ENCODE measurements at places on chromosomes 4 and X. TPM values are rescaled to one million over a fixed set of nuclear protein-coding genes. Genes with fewer than 3 reads are reported as not detected.

DNA sequence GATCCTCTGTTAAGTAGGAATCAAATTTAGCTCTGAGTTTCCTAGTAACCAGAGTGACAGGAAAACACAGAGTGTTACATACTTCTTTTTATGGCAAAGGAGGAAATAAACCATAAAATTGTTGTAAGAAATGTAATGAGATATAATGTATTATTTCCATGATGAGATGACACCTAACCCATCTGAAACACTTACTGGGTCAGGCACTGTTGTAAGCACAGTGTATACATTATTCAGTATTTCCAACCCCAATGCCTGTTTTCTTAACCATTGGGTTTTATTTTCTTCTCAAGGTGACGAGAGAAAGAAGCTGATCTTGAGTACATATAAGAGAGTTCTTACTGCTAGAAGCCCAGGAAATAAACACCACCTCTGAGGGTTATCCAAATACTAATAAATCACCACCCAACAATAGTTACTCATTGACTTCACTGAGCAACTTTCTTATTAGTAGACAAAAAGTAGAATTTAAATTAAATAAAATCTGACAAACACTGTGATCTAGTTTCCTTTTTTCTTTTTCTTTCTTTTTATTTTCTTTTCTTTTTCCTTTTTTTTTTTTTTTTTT is 4.2 kb upstream of the ENAM start:
- no peak for DNase-seq

- DNase-seq = no peak
Measured at GRCh38 chr4:79184476-79184875, 141.4 kb downstream of the NAA11 start.

Gene RENBP
- 0.87 TPM for total RNA-seq

DNA sequence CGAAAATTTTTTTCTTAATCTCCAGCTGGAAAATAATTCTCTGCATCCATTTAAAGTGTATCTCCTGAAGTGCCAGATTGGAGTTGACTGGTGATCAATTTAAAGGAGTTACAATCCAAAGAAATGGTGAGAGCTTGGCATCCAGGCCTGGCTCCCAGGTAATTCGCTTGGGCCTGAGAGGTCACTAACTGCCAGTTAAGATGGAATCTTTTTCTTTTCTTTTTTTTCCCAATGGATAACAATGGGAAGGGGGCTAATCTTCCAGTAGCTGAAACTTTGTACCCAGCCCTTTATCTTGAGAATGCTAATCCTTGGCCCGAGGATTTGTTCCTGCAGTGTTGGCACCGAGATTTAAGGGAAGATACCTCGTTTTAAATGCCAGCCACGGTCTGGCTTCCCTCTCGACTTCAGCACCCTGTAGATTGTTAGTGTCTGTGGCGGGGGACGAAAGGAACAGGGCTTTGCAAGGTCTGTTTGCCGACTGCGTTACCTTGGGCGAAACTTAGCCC is 13.3 kb upstream of the PITX2 start:
- DNase-seq = no peak

Gene SYN1
- not detected for total RNA-seq

Gene IDUA
- total RNA-seq = 6.9 TPM

DNA sequence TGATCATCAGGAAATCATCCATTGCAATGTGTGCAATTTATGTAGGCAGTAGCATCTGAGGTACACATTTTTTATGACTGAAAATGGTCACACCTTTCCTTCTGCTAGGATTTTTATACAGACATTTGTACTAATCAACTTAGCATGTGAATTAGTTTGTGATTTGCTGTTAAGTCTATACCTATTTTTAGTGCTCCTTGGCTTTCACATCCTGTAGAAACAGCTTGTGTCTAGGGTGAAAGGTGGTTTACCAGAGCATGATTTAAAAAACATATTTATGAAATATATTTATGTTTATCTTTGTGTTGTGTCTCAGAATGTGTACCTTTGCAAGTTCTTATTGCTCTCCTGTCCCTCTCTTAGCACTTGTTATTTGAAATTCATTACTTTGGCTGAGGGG is 916.0 kb downstream of the TECRL start:
- DNase-seq = no peak

- DNase-seq = no peak
Measured at GRCh38 chrX:1213971-1214370, 1.5 kb upstream of the CRLF2 start.

DNA sequence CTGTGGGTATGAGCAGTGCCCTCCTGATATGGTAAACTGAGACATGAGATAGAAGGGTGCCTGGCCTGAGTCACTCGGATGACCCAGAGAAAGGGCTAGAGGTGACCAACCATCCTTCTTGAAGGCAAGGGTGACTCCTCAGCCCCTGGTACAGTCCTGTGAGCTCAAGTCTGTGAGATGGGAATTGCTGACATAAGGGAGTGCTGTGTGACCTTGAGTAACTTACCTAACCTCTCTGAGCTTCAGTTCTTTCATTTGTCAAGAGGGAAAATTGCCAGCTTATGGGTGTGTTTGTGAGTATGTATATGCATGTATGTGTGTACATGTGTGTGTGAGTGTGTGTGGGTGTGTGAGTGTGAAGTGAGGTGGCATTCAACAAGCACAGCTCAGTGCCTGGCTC is 210.4 kb upstream of the PSAPL1 start:
- DNase-seq = no peak

- no peak for DNase-seq
Measured at GRCh38 chr4:122091836-122092405, 60.2 kb upstream of the BLTP1 start.

Gene SLC25A43
- total RNA-seq = 44.5 TPM

Gene CPE
- total RNA-seq = 2.1 TPM

Gene TRPC3
- total RNA-seq = not detected

DNA sequence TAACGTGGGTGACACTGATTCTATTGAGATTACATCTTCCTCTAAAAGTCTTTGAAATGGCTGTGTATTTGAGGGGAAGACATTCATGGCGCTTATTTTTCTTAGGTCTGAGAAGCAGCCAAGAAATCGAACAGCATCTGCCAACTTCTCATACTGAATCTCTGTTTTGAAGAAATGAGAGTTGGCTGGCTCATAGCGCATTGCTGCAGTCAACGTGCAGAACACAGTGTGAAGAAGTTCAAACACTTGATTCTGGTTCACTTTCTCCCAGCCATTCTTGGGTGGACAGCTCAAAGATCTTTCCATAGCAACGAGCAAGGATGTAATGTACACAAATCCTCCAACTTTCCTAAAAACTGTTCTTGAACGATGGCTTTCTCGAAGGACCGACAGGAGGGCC is 156.5 kb downstream of the WDFY3 start:
- DNase-seq = no peak

DNA sequence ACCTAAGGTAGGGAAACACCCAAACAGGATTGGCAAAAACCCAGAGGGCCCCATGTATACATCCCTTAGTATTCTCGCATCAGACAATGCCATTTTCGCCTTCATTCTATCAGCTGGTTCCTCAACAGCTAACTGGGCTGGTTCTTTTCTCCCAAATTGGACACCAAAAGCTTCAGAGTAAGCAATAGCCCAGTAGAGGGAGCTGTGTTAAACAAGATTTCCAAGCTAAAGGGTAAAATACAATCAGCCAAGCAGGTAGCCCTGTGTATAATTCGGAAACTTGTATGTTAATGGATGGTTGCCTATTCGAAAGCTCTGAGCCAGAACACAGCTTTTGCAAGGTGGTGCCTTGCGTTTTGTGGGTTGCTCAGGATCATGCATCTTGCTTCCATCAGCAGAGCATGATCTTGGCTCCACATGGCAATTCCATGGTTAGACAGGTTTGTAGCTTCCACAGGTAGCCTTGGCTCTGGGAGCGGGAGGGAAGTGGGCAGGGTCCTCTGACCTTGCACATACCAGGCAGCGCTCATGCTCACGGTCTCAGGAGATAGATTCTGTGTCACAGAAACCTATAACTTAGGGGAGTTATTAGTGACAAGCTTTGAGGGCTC is 115.2 kb upstream of the LNX1 start:
- peak; percentile 33 for DNase-seq

Gene KLF8
- total RNA-seq = 0.06 TPM

Gene FOXR2
- total RNA-seq = not detected

Gene FRMD7
- not detected for total RNA-seq

Gene ANXA3
- 117 TPM for total RNA-seq

- no peak for DNase-seq
Measured at GRCh38 chr4:139961344-139961946, 192.5 kb downstream of the MAML3 start.

- no peak for DNase-seq
Measured at GRCh38 chr4:86660401-86660800, 66.3 kb downstream of the PTPN13 start.

DNA sequence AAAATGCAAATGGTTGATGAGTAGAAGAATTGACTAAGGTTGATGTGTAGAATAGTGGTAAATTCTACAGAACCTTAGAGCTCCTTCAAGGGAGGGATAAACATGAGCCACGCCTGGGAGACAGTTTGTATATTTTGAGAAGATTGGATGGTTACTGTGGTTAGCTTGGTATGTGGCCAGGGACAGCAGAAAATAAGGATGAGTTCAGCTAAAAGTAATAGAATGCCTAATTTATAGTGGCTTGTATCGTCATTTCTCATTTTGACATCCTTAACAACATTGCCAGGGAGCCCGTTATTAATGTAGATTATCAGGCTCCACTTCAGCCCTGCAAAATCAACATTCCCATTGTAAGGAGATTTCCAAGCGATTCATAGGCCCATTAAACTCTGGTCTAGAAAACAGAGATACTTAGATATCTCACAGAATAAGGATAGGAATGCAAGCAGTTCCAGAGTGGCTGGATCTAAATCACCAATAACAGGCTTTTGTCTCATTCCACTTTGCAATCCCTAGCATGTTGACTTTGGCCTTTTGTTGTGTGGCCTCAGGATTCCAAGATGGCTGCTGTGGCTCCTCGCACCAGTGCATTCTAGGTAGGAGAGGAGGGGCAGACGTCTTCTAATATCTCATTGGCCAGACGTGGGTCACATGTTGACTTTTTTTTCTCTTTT is 6.4 kb upstream of the PTTG2 start:
- DNase-seq = no peak

DNA sequence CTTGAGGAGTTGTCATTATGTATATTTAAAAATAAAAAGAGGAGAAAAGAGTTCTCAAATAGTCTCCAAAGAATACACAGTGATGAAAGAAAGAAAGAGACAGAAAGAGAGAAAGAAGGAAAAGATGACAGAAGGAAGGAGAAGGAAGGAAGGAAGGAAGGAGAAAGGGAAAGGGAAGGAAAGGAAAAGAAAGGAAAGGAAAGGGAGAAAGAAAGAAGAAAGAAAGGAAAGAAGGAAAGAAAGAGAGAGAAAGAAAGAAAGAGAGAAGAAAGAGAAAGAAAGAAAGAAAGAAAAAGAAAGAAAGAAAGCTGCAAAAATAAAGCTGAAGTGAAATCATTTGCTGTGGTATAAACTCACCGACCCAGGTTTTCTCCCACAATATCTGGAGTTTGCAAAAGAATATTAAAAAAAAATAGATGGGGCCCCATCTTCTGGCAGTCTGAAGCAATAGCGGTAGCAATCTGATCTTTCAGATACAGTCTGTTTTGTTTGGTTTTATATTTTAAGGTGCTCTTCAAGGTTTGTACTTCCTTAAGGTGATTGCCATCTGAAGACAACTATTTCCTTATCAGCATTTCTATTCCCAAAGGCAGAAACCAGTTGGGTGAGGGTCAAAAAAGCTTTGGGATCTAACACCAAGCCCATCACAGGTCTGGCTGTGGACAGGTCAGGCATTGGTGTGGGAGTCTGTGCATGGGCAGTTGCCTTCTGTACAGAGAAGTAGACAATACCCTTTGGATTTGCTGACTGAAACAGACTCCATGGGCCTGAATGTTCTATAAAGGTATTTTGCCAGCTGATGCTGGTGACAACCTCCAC is 160.4 kb downstream of the CPEB2 start:
- DNase-seq = peak; percentile 28

Gene BTC
- 0.57 TPM for total RNA-seq

GRCh38 chr4:48556268-48556667 is 66.2 kb downstream of the ZAR1 start:
- DNase-seq = no peak

GRCh38 chr4:177511611-177512010 is 69.4 kb upstream of the AGA start:
- no peak for DNase-seq

Gene SRPX2
- total RNA-seq = 39.8 TPM

Gene SPRY1
- 1.7 TPM for total RNA-seq
